ENCODE measurements at places on chromosomes 3 and 15.

DNA sequence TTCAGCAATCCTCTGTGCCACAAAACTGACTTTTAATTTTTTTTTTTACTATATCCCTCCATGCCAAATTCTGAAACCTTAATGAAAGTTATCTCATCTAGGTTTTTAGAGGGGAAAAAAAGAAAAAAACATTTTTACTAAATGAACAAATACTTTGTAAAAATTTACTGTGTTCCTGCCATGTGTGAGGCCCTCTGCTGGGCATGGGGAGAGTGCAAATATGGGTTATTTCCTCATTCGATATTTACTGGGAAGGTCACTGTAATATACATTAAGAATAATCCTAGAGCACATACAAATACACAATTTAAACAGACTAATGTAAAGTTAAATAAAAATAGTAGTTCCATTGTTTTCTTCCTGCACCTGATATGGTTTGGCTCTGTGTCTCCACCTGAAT, 215.0 kb downstream of the GRM7 start:
- DNase-seq = no peak

GRCh38 chr3:194103505-194103904, 32.4 kb upstream of the HES1 start:
- peak; percentile 66 for DNase-seq

DNA sequence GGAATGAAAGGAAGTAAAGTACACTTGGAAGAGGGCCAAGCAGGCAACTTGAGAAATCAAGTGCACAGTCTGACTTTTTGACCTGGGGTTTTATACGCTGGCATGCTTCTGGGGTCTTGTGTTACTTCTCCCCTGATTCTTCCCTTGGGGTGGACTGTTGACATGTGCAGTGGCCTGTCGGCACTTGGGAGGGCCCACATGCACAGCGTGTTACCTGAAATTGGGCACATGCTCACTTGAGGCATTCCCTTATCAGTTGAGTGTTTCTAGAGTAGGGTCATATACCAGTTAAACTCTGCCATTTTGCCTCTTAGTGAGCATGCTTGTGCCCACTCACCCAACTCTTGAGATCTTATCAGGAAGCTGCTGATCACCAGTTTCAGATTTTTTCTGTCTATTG, 329.1 kb upstream of the SOX2 start:
- DNase-seq = no peak

GRCh38 chr3:169241991-169242707, 421.4 kb downstream of the MECOM start:
- peak; percentile 80 for DNase-seq

GRCh38 chr15:46946953-46947352, 770.4 kb upstream of the SEMA6D start:
- DNase-seq = no peak

- no peak for DNase-seq
Measured at GRCh38 chr3:130975251-130975650, 51.4 kb downstream of the ASTE1 start.

DNA sequence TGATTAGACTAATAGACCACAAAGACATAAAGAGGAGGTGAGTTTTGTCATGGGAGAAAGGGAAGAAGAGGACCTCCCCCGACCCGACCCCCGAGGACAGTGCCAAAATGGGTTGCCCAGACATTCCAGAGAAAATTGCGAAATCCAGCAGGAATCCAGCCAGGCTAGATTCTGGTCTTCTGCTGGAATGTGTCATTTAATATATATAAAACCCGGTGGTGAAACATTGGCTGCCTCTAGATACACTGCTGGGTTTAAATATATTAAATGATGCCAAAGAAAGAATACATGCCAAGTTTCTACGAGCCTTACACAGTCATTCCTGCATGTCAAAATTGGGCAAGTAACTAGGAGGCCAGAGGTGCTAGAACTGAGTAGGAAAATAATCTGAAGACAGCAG, 45.3 kb upstream of the SPESP1 start:
- peak; percentile 44 for DNase-seq

DNA sequence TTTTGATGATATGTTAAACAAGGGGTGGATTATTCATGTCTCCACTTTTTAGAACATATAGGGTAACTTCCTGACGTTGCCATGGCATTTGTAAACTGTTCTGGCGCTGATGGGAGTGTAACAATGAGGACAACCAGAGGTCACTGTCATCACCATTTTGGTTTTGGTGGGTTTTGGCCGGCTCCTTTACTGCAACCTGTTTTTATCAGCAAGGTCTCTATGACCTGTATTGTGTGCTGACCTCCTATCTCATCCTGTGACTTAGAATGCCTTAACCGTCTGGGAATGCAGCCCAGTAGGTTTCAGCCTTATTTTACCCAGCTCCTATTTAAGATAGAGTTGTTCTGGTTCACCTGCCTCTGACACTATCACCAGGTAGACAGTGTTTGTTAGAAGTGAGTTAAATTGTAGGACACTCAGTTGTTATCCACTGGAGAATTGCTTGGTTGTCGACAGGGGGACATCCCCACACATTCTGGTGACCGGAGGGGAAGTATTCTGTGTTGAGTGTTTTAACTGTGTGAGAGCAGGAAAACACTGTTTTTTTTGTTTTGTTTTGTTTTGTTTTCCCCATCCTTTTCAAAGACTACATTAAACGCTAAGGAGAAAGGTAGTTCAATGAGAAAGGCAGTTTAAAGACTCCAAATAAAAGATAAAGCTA, 36.9 kb upstream of the SKIL start:
- no peak for DNase-seq

DNA sequence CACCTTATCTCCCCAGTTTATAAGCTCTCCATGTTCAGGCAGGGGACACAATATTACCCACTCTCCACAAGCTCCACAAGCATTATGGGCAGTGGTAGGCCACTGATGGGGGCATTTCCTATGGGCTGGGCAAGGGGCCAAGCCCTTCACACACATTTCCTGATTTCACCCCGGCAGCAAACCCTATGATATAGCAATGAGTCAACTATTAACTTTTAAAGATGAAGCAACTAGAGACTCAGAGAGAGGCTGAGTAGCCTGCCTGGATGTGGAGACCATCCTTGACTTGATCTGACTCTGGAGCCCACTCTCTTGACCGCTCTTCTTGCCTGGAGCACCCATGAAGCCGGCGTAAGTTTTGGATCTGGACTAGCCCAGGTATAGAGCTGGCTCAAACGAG, 27.4 kb downstream of the FOXL2NB start:
- no peak for DNase-seq

GRCh38 chr3:170553788-170554757, 31.8 kb downstream of the SLC7A14 start:
- DNase-seq = no peak

DNA sequence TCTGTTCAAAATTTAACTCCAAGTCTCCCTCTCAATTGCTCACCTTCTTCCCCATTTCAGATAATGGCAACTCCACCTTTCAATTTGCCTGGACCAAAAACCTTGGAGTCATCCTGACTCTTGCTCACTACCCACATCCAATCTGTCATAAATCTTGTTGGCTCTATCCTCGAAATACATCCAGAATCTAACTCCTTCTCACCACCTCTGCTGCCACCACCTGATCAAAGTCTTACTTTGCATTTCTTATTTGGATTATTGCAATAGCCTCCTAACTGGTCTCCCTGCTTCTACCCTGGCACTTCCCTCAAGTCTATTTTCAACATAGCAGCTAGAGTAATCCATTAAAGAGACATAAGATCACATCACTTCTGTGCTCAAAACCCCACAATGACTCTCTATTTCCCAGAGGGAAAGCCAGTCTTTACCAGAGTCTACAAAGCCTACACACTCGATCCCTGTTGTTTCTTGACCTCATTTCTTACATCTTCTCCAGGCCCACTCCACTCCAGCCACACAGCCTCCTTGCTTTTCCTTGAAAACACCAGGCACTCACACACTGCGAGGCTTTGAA, 86.6 kb downstream of the GPR156 start:
- DNase-seq = peak; percentile 37

DNA sequence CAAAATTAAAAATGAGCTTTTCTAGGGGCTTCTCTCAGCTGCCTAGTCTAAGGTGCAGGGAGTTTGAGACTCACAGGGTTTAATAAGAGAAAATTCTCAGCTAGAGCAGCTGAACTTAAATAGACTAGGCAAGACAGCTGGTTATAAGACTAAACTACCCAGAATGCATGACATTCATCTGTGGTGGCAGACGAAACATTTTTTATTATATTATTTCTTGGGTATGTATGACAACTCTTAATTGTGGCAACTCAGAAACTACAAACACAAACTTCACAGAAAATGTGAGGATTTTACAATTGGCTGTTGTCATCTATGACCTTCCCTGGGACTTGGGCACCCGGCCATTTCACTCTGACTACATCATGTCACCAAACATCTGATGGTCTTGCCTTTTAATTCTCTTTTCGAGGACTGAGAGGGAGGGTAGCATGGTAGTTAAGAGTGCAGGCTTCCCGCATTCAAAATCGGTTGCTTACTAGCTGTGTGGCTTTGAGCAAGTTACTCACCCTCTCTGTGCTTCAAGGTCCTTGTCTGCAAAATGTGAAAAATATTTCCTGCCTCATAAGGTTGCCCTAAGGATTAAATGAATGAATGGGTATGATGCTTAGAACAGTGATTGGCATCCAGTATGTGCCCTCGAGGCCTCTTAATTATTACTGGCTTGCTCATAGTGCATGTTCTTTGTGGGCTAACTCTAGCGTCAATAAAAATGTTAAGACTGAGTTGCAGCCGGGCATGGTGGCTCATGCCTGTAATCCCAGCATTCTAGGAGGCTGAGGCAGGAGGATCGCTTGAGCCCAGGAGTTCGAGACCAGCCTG, 984 bp downstream of the CCR5 start:
- no peak for DNase-seq

- no peak for DNase-seq
Measured at GRCh38 chr15:43493703-43494472, 932 bp upstream of the TP53BP1 start.

- DNase-seq = peak; percentile 84
Measured at GRCh38 chr3:157493627-157494550, 9.3 kb downstream of the VEPH1 start.

DNA sequence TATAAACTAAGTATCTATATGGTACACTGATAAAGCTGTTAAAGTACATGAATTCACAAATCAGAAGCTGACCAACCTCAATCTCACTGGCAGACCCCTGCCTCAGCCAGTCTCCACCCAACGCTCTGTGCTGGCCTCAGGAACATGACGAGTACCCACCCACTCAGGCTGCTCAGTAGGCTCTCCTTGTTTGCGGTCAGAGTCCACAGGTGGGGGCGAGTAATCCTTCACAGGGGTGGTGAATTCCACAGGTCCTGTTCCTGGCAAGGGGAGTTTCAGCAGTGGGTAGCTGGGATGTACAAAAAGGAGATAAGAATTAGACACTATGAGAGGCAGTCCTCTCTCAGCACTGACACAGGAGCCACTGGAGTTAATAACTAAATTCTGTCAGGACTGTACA, 40.9 kb downstream of the SCAP start:
- no peak for DNase-seq

GRCh38 chr3:57224856-57225255, 2.7 kb upstream of the APPL1 start:
- DNase-seq = no peak

DNA sequence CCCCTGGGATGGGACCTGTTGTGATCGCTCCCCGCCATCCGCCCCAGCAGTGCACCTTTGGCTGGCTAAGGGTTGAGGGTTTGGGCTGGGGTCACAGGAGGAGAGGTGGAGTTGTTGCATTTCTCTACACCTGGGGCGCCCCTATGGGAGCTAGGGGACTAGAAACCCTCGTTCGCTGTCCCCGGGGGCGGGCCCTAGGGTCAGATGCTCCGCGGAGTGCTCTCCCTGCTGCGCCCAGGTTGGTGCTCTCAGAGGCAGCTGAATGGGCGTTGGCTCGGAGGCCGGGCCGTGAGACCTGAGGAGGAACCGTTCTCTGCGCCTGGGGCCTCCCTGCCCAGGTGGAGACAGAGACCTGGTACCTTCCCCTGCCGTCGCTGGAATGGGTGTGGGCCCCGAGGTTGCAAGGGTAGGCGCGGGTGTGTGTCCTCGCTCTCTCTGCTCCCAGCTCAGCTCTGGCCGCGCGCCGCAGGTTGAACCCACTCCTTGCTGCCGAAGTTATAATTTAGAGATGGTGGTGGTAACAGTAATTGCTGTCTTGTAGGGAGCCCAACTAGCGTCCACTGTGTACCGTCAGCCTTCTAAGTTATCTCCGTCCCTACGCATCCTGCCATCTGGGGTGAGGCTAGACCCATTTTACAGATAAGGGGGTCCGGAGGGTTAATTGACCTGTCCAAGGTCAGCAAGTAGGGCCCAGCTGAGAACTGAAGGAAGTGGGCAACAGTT, 965 bp downstream of the FLNB start:
- DNase-seq = peak; percentile 45

- DNase-seq = no peak
Measured at GRCh38 chr3:139124197-139124596, 79.5 kb upstream of the PRR23C start.

GRCh38 chr15:40479024-40479423, 8.2 kb downstream of the CHST14 start:
- DNase-seq = no peak

- DNase-seq = peak; percentile 70
Measured at GRCh38 chr15:67834581-67835296, 5.1 kb downstream of the RNU6-1 start.

DNA sequence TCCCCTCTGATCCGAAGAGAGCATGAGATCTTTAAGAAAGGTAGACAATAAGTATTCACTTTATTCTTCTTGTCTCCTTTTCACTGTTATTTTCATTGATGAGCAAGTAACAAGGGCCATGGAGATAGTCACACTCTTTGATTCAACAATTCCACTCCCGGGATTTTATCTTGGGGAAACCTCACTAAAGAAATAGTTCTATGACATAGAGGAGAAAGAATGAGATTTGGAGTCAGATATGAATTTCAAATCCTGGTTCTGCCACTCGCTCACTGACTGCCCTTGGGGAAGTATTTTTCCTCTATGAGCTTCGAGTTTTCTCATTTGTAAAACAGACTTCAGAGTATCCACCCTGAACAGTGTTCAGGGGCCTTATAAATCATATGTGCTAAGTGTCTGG, 514.6 kb downstream of the NLGN1 start:
- DNase-seq = no peak

DNA sequence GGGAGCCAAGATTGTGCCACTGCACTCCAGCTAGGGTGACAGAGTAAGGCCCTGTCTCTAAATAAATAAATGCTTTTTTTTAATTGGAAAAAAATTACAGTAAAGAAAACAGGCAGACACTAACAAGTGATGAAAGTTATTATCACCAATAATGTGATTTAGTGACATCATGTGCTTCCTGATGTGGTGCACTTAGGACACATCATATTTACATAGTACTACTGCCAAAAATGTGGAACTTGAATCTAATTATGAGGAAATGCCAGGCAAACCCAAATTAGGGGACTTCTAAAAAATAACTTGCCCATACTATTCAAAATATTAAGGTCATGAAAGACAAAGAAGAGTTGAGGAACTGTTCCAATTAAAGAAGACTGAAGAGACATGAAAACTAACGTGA, 30.8 kb downstream of the MAP4 start:
- DNase-seq = no peak

GRCh38 chr3:176554264-176554663, 643.0 kb downstream of the TBL1XR1 start:
- DNase-seq = no peak

GRCh38 chr3:137172728-137173127, 214.9 kb downstream of the IL20RB start:
- no peak for DNase-seq
